A549 treated with DMSO at 1 μM for 4 hours (cell line): ENCODE measurements at places on chromosomes 12 and 14. TPM values are rescaled to one million over a fixed set of nuclear protein-coding genes. Genes with fewer than 3 reads are reported as not detected.

The TUBA1A gene
- 167 to 207 TPM (median 191 TPM) in 5 replicates for total RNA-seq

The MYO1H gene
- not detected in 5 replicates for total RNA-seq

The SPIC gene
- total RNA-seq, result not detected in 5 replicates

The RHOJ gene
- not detected in 5 replicates for total RNA-seq

The GSG1 gene
- total RNA-seq, result 0.14 to 0.36 TPM (median 0.24 TPM) in 4 of 5 replicates, not detected in the other

The LRTM2 gene
- total RNA-seq, result 0.08 to 0.18 TPM in 2 of 5 replicates, not detected in the others

The ITGA7 gene
- total RNA-seq, result 1.1 to 1.4 TPM (median 1.2 TPM) in 5 replicates

The VWF gene
- 0.14 to 0.46 TPM (median 0.26 TPM) in 5 replicates for total RNA-seq

The CLEC4A gene
- total RNA-seq, result 0.12 to 0.37 TPM (median 0.19 TPM) in 3 of 5 replicates, not detected in the others

The OTOGL gene
- 0.01 to 0.04 TPM in 2 of 5 replicates, not detected in the others for total RNA-seq

The VEZT gene
- 60.3 to 76.0 TPM (median 73.5 TPM) in 5 replicates for total RNA-seq

The B3GNT4 gene
- 0.53 to 0.99 TPM (median 0.75 TPM) in 5 replicates for total RNA-seq

The OLR1 gene
- total RNA-seq, result 0.89 to 2.3 TPM (median 1.6 TPM) in 5 replicates
